ENCODE measurements at places on chromosomes 6 and 20.

DNA sequence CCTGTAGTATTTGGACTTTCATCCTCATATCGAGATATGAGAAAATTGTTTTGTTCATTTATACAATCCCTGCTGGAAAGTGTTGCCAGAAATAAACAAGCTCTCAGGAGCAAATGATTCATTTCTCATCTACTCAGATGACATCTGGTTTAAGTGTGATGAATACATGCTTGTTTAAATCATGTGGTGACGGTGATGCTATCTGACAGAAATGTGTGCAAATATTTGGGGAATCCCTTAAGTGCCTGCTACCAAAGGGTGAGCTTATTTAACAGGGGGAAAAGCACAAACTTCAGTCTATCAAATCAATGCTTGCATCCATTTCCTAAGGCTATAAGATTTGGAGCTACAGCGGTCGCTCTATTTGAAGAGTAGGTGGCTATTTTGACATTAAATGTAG is 368.3 kb upstream of the SASH1 start:
- no peak for DNase-seq

GRCh38 chr20:45433316-45433715 is 17.4 kb downstream of the PIGT start:
- DNase-seq, result peak; percentile 80

DNA sequence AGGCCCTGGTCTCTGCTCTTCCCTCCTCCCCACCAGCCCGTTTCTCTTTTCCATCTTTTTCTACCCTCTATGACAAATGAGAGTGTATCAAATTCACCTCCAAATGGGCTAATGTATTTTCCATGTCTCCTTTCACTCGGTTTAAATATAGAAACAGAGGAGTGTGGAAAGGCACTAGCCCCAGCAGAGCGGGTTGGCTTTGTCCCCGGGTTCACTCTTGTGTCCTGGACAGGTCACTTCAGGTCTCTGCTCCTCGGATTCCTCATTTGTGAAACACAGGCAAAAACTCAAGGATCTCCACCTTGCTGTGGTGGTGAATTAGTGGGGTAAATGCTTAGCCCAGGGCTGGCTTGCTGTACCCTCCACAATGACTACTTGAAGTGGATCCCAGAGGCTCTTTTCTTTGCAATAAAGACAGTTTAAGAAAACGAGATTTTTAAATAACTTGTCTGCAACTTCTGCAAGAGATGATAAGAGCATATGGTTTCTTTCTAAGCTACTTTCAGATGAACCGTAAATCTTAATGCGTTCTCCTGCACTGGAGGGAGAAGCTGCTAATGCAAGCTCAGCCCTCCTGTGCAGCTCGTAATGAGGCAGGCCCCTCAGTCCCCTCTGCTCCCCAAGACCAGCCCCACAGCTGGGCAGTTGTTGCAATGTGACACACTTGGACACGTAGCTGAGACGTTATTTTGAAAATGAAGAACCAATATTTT is 292.9 kb downstream of the THBS2 start:
- no peak for DNase-seq

DNA sequence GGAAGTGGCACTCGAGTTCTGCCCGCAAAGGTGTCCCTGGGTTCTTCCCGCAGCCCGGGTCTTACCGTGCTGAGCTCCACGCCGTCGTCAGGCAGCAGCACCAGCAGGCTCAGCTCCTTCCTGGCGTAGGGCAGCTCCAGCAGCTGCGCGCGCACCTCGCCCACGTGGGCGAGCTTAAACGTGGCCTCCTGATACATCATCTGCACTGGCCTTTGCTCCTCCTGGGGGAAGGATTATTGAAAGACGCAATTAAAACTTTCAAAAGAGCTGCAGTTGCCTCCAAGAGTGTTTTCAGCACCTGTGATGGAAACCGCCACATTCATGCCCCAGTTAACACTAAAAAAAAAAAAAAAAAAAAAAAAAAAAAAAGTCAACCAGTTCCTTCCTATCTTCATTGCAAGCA is 11.3 kb downstream of the SERPINB9 start:
- DNase-seq, result no peak

GRCh38 chr6:111589366-111589765 is 16.3 kb downstream of the TRAF3IP2 start:
- peak; percentile 75 for DNase-seq

- no peak for DNase-seq
Observed at GRCh38 chr6:31092769-31093505, 19.4 kb downstream of the C6orf15 start.

- no peak for DNase-seq
Observed at GRCh38 chr20:54000262-54000661, 70.1 kb downstream of the BCAS1 start.

GRCh38 chr20:34328928-34329677 is 25.9 kb upstream of the AHCY start:
- DNase-seq, result no peak

DNA sequence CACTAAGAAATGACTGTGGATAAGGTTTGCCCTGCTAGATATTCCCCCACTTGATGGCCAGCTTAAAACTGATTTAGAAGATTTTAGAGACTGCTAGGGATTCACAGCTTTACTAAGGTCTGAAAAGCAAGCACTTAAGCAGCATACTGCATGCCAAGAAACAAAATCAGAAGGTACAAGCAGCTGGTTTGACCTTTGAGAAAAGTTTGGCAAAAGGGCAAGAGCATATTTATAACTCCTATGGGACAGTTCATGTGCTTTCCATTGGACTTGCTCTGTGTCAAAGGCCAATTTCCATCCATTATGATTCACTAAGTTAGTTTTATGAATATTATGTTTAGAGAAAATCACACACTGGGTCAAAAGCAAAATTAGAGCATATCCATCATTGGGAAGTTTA is 402.8 kb downstream of the PKHD1 start:
- DNase-seq, result no peak

GRCh38 chr6:29758761-29759160 is 35.5 kb downstream of the HLA-F start:
- DNase-seq, result no peak

DNA sequence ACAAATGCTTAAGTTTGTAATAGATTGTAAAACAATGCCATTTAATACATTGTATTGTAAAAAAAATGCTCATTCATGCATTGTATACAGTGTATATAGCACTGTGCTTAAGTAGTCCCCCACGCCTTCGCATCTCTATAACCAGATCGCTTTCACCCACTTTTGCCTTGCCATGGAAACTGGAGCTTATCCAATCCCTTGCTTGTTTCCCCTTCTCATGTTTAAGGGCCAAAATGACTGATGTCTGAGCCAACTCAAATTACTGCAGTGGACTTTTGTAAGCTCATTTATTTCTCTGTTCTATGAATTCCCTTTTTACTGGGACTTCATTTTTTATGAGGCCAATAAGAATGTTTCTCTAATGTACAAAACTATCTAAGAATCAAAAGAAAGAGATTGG is 730.9 kb upstream of the GJE1 start:
- no peak for DNase-seq

DNA sequence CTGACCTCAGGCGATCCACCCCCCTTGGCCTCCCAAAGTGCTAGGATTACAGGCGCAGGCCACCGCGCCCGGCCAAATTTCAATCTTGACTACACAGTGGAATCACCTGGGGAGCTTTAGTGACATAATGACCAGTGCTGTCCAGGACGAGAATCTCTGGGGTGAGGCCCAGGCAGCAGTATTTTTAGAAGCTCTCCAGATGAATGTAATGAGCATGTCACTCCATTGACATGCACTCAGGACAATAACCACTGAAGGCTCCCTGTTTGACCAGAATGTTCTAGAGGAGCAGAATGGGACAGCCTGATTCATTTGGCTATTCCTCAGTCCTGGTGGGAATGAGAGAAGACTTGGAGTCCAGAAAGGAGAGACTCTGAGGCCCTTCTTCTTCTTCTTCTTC is 39.2 kb downstream of the SRSF3 start:
- DNase-seq, result no peak

GRCh38 chr20:24460712-24461111 is 8.7 kb upstream of the SYNDIG1 start:
- no peak for DNase-seq

- DNase-seq, result no peak
Observed at GRCh38 chr6:41872147-41872546, 23.0 kb downstream of the USP49 start.

DNA sequence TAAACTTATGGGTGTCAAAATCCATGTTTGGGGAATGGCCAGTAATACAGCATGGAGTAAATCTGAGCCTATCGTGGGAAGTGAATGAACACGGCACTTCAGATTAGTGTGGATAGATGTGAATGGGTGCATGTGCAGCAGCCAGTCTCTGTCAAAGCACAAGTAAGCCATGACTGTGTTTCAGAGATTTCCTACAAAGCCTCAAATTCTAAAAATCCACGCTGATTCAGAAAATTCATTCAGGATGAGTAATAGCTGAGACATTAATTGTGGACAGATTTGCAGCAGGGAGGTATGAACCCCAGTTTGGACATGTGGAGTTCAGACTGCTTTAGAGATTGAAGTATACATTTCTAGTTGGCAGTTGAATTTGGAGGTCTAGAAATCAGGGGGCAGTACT is 115.1 kb downstream of the QKI start:
- no peak for DNase-seq

- DNase-seq, result peak; percentile 36
Observed at GRCh38 chr6:36977470-36977941, 8.5 kb downstream of the MTCH1 start.

- no peak for DNase-seq
Observed at GRCh38 chr6:56906752-56907151, 48.2 kb upstream of the BEND6 start.

DNA sequence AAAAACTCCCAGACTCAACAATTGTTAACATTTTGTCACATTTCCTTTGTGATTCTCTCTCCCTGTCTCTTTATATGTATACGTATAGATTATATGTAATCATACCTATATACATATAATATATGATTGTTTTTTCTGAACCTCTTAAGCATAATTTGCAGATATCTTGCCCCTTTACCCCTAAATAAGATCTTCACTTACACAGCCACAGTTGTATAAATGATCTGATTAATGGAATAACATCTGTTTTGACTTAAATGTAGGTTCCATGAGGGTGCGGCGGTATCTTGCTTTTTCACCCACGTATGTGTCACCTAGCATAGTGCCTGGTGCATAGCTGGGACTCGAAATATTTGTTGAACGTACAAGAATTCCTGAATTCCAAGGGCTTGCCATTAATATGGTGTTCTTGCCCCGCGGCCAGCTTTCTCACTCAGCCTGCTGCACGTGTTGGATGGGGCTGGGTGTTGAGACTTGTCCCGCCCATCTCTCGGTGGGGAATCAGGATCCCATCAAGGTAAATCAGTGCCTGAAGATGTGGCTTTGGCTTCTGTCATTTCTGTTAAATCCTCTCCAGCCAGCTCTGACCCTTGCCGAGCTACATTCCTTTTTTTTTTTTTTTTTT is 10.4 kb upstream of the MANBAL start:
- no peak for DNase-seq

DNA sequence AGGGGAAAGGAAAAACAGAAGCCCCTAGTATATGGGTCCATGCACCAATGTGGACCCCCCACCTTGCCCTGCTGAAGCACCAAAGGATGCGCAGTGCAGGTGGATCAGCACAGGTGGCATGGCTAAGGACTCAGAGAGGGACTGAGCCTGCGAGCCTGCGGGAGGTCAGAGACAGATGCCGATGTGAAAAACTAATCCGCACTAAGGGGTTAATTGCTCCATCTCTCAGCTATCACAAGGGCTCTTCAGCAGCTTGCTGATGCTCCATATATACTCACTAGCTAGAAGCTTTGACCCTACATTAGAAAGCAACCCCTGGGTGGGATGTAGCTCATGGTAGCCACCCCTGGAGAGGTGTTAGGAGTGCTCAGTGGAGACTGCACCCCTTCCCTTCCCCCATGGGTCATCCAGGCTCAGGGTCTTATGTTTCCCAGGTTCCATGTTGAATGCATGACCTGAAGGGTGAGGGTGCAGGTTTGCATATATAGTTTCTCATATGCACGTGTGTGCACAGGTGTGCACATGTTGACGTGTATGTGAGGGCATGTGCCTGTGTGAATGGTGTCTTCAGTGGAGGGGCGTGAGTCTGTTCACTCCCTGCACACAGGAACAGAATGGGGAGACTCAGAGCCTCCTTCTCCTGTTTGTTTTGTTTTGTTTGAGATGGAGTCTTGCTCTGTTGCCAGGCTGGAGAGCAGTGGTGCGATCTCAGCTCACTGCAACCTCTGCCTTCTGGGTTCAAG is 13.4 kb upstream of the IP6K3 start:
- DNase-seq, result no peak

DNA sequence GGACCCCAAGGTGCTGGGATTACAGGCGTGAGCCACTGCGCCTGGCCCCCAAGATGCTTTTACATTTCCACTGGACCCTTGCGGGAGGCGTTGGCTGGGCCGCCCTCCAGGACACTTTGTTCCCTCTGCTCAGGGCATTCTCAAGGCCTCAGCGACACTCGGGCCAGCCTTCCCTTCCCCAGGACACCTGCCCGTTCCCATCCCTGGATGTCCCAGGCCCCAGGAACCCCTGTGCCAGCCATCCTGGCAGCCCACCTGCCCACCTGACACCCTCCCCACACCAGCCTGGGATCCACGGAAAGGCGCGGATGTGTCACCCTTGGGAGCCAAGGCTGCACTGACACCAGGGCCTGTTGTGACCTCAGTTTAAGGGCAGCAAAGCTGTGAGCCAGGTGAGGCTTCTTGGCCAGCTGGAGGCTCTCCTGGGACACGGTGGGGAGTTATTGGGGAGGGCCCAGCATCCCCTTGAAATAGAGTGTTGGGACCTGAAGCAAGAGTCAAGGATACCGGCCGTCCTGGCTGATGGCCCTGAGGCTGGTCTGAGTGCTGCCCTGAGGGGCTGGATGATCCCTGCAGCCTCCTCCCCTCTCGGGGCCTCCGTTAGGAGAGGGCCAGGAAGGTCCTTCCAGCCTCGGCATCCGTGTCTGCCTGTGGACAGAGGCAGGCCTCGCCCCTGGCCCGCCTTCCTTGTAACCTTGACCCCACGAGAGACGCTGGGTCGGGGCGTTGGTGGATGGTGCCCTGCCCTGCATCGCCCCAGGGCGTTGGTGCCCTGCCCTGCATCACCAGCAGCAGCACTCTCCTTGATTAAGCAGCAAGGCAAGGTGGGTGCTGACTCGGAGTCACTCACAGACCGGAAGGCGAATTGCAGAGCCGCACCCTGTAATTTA is 84.2 kb upstream of the BHLHE23 start:
- DNase-seq, result peak; percentile 69

DNA sequence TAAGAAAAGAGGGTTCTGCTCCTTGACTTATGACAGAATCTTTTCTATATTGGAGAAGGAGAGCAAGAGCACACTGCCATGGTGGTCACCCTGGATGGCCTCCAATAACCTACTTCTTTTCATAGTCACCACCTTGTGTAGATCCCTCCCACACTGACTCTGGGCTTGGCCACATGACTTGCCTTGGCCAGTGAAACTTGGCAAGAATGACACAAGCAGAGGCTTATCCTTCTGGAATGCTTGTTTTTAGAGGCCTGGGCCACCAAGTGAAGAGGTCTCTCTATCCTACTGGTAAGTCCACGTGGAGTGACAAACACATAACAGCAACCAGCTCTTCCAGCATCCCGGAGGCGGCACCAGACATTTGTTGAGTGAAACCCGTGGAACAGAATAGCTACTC is 349.4 kb upstream of the JARID2 start:
- no peak for DNase-seq

- no peak for DNase-seq
Observed at GRCh38 chr6:123062670-123063069, 66.6 kb downstream of the CLVS2 start.

GRCh38 chr6:165969184-165969583 is 198.5 kb downstream of the TBXT start:
- DNase-seq, result no peak

Data from aorta (tissue), 5 donors.